ENCODE measurements at places on chromosomes 2 and 18. TPM values are rescaled to one million over a fixed set of nuclear protein-coding genes. Genes with fewer than 3 reads are reported as not detected.

Gene EVX2
- not detected for total RNA-seq

Gene PARD3B
- 4.1 TPM for total RNA-seq

Gene ELOA2
- not detected for total RNA-seq

Gene KCNG2
- total RNA-seq: not detected

Gene SYT4
- not detected for total RNA-seq

Gene DSG1
- 0.17 TPM for total RNA-seq

Gene CMPK2
- 0.26 TPM for total RNA-seq

Gene TSGA10
- total RNA-seq: 6.0 TPM

Gene DNER
- total RNA-seq: 0.17 TPM

- no peak for DNase-seq
These were observed 91.4 kb upstream of the PXDN start for GRCh38 chr2:1835581-1836201.

GRCh38 chr18:56009411-56009810 is 421.4 kb upstream of the TCF4 start:
- peak; percentile 57 for DNase-seq

GRCh38 chr2:109411640-109412325 is 202.0 kb downstream of the SEPTIN10 start:
- no peak for DNase-seq

DNA sequence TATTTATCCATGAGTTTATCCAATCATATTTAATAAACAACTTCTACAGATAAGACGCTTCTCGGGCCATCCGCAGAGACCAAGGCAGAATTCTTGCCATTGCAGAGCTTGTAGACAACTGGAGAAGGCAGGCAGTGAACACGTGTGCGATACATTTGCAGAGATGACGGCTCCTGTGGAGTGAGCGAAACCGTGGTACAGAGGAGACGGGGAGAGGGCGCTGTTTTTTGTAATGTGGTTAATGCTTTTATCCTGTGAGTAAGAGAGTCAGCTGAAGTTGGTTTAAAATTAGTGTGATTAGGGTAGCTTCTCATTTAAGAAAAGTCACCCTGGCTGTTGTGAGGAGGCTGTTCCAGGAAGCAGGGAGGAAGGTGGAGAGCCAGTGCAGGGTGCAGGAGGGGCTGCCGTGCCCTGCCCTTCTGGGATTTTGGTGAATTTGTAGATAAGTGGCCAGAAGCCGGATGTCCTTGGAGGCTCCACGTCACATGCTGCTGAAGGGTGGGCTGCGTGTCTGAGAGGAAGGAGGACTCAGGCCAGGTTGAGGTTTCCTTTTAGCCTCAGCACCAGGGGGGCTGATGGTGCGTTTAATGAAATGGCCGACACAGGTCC is 151.4 kb downstream of the SNTG2 start:
- DNase-seq: no peak

DNA sequence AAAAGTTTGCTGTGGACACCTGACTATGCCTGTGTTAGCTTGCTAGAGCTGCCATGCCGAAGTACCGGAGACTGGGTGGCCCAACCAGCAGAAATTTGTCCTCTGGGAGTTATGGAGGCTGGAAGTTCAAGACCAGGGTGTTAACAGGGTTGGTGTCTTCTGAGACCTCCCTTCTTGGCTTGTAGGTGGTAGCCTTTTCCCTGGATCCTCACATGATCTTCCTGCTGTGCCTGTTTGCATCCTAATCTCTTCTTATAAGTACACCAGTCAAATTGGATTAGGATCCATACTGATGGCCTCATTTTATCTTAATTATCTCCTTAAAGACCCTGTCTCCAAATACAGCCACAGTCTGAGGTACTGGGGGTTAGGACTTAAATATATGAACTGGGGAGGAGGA is 845 bp downstream of the TMEM177 start:
- no peak for DNase-seq

DNA sequence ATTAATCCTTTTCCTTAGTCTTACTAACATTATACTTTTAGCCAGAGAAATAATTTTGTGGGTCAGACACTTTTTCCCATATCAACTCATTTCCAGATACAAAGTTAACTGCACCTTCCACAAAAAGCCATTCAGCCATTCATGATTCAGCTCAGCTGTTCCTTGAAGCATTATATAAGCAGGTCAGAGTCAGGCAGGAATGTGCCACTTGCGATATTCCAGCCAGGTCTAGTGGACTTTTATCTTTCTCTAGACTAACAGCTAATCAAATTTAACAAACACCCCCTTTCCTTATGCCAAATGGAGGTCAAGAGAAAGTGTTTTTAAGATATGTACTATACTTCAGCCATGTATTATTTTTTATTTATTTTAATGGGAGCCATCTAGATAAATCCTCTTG is 75.6 kb upstream of the EPB41L3 start:
- DNase-seq: no peak

DNA sequence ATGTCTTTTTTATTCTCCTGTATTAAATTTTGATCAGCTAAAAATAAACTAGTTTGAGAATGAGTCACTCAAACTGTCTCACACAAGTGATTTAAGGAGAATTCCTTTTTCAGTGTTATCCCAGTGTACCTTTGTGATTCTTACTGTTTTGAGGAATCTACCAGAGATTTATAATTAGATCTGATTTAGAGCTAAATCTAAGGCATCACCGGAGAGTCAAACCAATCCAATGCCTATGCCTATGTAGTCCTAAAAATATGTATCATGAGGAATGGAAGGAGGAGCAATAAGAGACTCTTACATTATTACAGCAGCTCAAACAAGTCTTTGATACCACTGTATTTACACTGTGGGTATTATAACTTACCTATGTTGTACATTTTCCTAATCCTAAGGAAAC is 63.4 kb upstream of the CYP20A1 start:
- no peak for DNase-seq

GRCh38 chr18:49011291-49011746 is 60.6 kb upstream of the SMAD7 start:
- DNase-seq: no peak

- DNase-seq: no peak
These were observed 437.0 kb downstream of the PTPRM start for GRCh38 chr18:8003878-8004675.

DNA sequence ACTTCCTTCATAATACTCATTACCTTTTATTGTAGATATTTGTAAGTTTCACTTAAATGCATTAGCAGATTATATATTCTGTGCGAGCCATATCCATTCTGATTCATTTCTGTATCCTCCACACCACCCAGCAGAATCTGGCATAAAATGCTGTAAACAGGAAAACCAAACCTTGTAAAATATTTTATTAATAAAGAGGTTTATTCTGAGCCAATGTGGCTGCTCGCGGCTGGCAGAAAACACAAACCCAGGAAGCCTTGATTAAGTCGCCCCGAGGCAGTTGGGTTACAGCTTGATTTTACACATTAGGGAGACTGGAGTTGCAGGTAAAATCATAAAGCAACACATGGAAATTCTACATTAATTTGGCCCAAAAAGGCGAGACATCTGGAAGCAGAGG is 40.5 kb downstream of the GNAL start:
- DNase-seq: peak; percentile 26

- DNase-seq: no peak
These were observed 18.6 kb downstream of the SMAD2 start for GRCh38 chr18:47911877-47912276.

GRCh38 chr2:150188177-150188576 is 299.3 kb downstream of the RND3 start:
- DNase-seq: peak; percentile 37

DNA sequence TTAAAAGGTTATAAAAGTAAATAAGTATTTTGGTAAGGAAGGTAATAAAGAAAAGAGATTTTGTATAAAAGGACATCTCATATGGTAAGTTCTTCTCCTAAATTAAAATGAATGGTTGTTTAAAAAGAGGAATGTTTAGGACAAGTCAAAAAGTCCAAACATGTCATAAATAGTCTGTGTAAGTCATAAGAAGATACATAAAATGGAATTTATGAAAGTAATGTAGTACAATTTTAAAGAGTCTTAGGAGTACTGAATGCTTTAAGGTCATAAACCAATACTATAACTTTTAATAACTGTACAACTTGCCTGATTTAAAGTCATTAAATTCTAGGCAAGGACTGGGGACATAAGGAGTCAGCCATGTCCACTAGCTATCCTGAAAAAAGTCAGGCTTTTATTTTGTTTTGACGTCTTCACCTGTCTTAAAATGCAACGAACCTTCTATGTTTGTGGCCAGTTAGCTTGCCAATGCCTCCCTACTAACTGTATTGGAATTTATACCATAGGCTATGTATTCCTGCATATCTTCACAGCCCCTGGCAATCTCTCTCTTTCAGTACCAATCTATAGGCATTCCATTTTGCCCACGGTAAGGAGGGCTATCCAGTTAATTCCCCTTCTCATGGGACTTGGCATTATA is 312.3 kb upstream of the LRRTM4 start:
- DNase-seq: no peak

- DNase-seq: no peak
These were observed 30.9 kb downstream of the OSBPL6 start for GRCh38 chr2:178225006-178225805.

DNA sequence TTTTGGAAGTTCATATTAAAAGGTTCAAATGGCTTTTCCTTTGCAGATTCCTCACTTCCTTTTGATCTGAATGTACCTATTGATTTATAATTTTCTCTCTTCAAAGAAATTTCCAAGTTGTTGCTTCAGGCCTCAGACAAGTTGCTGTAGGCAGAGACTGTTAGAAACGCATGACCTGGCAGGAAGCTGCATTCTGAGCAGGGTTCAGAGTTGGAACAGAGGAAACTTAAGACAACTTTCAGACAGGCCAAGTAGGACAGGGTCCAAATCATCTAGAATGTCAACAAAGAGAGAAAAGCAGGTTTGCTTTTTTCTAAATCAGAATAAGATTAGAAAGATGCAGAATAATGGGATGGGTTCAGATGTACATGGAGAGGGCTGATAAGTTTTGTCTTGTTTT is 416.3 kb downstream of the LRP1B start:
- no peak for DNase-seq

DNA sequence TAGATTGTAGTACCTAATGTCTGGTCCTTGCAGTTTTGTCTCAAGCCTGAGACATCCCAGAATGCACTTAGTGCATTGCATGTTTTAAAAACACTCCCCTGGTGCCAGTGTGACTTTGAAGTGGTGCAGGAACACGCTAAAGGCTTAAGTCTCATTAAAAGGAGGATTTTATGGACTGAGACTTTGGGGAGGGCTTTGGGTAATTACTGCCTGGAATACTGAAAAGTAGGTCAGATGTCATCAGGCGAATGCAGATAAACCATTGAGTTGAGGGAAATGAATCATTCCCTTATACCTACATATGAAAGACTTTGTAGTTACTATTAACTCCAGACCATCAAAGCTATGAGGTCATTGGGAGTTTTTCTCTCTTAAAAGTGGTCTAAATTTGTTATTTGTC is 3.0 kb upstream of the OSBPL1A start:
- no peak for DNase-seq

GRCh38 chr2:18435426-18436037 is 124.9 kb downstream of the RDH14 start:
- peak; percentile 31 for DNase-seq

GRCh38 chr2:224086226-224086914 is 47.3 kb upstream of the SERPINE2 start:
- DNase-seq: peak; percentile 97

Measured in mammary epithelial cell (primary cell).